RPMI8226 (cell line): ENCODE measurements at places on chromosomes 5 and 9.

DNA sequence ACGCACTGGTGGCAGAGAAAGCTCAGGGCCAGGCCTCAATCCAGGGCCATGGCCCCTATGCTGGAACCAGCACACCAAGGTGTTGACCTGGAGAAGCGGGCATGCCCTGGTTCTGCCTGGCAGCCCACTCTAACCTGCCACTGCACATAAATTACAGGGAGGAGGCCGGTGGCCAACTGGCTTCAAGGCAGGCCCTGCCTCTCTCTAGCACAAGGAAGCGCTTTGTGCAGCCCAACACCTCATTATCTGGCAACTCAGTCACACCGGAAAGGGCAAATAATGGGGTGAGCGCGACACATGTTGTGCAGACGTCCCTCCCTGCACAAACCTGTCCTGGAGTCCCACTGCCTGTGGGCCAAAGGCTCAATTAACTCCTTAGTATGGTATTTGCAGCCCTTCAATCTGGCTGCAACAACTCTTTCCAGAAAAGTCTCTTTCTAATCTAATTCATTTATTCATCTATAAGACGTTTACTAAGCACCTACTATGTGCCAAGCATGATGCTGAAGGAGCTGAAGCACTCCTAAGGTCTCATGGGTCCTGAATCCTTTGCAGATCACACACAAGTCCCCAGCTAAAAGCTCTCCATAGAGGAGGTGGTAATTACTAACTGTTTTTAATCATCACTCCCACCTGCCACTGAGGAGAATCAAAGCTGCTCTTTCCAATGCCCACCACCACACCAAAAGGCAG is 24.9 kb downstream of the SHB start:
- DNase-seq = no peak

- DNase-seq = no peak
Observed at GRCh38 chr9:16460696-16461095, 409.8 kb downstream of the BNC2 start.

DNA sequence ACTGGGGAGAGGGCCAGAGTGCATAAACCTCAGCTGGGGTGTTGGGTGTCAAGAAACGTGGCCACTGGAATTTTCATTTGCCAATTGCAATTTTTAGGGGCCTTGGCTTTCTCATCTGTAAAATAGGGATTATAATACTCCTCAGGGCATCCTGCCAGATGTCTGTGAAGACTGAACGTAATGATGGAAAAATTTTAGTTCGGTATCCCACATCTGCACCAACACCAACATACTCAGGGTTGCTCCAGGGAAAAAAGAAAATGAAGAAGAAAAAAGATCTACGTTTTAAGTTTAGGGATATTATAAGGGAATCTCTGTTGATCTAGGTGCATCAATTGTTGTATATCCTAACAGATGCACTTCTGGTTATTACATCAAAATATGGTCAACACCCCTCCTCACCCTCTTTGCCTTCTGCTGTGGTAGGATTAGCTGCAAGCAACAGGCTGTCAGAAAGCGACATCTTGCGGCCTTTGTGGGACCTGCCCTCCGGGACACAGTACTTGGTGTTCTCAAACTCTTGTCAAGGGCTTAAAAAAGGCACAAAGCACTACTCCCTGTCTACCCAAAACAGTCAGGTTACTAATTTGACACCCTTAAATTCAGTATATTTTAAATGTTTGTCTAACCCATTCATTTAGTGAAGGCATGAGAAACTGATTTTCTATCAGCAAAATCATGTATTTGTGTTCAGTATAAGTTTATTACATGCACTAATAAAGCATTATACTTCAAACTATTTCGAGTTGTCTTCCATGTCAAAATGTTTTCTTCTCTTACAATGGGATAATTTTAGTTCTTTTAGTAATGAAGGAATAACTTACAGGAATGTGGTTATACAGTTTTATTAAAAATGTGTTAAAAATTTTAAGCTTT is 8.3 kb upstream of the TBC1D2 start:
- peak; percentile 75 for DNase-seq

DNA sequence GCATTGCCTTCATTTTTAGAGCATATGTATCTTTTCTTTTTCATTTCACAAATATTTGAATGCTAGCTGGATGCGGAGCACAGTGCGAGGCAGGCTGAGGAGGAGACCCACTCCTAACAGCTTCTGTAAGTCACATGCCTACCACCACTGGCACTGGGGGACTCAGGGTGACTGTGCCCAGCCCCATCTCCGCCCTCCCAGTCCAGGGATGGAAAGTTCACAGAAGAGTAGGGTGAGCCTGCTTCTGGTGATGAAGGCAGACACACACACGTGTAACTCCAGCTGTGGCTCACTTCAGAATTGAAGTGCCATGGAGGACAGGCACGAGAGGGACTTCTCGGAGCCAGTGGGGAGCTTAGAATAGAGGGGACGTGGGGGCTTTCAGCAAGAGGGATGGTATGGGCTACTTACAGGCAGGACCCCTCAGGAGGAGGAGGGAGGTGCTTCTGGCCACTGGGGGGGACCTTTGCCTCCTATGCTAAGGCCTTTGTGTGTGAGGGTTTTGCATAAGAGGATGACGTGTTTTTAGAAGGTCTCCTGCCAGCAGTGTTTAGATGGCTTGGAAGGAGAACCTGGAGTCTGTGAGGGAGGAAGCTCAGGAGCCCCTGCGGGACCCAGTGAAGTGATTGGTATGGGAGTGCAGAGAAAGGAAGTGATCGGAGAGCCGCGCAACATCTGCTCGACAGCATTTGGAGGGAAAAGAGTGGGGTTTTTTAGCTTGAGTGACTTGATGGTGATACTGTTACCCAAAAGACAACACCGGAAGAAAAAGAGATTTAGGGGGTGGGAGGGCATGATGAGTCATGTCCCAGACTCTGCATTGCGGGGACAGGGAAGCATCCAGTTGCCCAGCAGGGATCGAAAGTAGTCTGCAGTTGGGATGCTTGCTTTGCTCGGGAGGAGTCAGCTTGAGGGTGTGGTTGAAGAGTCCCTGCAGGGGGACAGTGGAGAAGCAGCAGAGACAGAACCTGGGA is 163.5 kb upstream of the OTULINL start:
- no peak for DNase-seq

DNA sequence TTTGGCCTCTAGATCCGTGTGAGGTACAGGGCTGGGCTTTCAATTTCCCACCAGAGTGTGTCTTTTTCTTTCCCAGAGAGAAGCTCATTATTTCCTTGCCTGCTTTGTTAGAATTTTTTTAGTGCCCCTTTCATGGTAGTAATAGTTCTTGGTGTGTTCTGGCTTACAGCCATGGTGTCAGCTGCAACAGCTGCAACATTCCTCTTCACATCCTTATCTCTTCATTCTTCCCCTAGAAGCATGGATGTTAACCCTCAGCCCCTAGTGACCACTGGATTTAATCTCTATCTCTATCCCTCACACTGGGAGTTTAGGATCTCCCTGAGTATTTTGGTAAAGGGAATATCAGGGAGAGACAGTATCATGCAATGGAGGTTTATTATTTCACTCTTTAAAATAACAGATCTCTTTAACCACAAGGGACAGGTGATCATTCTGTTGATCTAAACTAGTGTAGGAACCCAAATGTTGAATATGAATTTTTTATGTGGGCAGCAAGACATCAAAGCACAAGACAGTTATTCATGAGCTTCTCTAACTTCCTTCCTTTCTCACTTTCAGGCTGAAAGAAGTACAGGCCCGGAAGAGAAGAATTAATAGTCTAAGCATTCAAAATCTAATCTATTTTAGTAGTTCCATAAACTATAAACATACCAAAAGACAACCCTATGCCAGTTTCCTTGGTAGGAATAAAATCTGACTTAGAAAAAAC is 160.2 kb downstream of the FAM170A start:
- DNase-seq = no peak

DNA sequence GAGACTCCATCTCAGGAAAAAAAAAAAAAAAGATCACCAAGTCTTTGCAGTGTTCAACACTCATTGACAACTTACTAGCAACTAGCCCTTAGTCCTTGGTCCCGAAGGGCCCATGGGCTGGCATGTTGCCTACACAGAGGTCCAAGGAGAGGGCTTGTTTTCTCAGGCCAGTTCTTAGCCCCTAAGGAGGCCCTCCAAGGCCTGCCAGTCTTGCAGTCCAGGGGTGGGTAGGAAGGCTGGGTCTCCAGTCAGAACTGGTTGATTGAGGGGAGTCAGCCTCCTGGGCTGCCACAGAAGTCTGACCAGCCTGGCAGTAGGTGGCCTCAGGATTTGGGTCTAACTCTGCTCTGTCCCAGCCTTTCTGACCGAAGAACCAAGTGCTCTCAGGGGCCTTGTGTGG is 32.7 kb downstream of the IER5L start:
- DNase-seq = no peak

- no peak for DNase-seq
Observed at GRCh38 chr5:127602481-127602880, 46.4 kb upstream of the CTXN3 start.
